GM23248 (cell line): ENCODE measurements at places on chromosomes 12 and 14. TPM values are rescaled to one million over a fixed set of nuclear protein-coding genes. Genes with fewer than 3 reads are reported as not detected.

DNA sequence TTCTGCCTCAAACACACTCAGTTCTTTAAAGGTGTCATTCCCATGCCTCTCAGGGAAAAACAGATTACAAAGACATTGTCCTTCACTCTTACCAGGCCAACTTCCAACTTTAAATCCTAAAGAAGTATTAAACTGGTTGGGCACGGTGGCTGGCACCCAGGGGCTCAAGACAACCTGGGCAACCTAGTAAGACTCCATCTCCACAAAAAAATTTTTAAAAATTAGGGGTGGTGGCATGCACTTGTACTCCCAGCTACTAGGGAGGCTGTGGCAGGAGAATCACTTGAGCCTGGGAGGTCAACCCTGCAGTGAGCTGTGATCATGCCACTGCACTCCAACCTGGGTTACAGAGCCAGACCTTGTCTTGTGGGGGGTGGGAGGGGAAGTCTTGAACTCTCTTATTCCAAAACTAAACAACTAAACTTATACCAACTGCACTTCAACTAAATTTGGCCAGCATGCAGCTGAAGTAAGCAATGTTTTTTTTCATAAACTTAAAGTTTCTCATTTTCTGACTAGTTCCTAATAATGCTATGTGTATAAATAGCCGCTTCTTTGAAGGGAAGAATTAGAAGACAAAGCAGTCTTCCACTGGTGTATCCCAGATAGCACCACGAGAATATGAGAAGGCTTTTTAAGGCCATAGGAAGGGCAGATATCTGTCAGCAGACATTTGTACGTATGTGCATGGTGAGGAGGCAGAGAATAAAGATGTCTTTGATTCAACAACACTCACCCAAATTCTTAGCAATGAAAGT, 2.4 kb downstream of the SLC11A2 start:
- H3K27ac ChIP-seq, result peak overlapping the region; percentile 94
- H3K4me3 ChIP-seq, result peak overlapping the region; percentile 94
- H3K36me3 ChIP-seq, result no peaks in the 10 kb centered on the region
- peak; percentile 58 for DNase-seq

GRCh38 chr14:52124791-52125684, 56.2 kb upstream of the NID2 start:
- H3K36me3 ChIP-seq, result no peaks in the 10 kb centered on the region
- peak overlapping the region; percentile 94 for H3K27ac ChIP-seq
- no peaks in the 10 kb centered on the region for H3K27me3 ChIP-seq
- H3K4me1 ChIP-seq, result peaks cover 22% of the 10 kb centered on the region
- no peak overlapping the region; the same call in 1 of the 2 replicates for H3K4me3 ChIP-seq
- peak; percentile 91 for DNase-seq

- H3K36me3 ChIP-seq, result no peaks in the 10 kb centered on the region
- DNase-seq, result no peak
- no peaks in the 10 kb centered on the region for H3K27me3 ChIP-seq
- H3K27ac ChIP-seq, result no peak overlapping the region
Observed at GRCh38 chr12:11677752-11678151, 28.3 kb downstream of the ETV6 start.

- H3K36me3 ChIP-seq, result no peaks in the 10 kb centered on the region
- no peaks in the 10 kb centered on the region for H3K27me3 ChIP-seq
- DNase-seq, result peak; percentile 57
Observed at GRCh38 chr12:107079172-107080011, 14.0 kb downstream of the CRY1 start.

Gene REP15
- 0.60 and 1.5 TPM in 2 replicates for polyA plus RNA-seq
